Inflammatory macrophage treated with lipopolysaccharide for 4 hours (primary cell): ENCODE measurements at places on chromosomes 5 and 9.

DNA sequence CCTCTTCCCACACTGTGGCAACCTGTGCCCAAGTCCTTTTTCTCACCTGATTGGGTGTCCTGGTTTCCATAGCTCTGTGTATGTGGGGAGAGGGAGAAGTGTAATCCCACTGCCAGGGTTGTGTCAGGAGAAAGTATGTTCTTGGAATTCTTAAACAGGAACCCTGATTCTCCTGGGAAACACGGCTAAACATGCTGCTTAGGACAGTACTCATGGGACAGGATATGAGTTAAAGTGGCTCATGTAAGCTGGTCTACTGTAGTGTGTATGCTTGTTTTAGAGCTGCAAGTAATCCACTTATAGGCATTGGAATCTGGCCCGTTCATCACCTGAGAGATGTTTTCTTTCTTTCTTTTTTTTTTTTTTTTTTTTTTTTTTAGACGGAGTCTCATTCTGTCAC is 23.9 kb downstream of the ARHGEF28 start:
- DNase-seq = no peak

DNA sequence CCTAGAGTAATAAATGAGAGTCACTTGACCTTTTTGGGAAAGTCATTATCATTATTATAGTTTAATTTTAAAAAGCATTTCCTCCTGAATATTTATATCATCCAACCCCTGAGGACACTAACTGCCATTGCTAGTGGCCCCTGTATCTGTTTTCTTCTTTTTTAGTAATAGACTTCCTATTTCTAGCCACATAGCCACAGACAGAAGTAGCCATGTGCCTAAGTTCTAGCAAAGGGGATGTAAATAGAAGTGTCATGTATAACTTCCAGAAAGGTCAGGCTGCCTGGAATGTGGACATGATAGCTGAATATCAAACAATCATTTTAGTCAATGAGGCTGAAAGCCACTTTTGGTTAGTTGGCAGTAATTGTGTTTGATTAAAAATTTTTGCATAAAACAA is 37.5 kb upstream of the IQGAP2 start:
- DNase-seq = peak; percentile 34

DNA sequence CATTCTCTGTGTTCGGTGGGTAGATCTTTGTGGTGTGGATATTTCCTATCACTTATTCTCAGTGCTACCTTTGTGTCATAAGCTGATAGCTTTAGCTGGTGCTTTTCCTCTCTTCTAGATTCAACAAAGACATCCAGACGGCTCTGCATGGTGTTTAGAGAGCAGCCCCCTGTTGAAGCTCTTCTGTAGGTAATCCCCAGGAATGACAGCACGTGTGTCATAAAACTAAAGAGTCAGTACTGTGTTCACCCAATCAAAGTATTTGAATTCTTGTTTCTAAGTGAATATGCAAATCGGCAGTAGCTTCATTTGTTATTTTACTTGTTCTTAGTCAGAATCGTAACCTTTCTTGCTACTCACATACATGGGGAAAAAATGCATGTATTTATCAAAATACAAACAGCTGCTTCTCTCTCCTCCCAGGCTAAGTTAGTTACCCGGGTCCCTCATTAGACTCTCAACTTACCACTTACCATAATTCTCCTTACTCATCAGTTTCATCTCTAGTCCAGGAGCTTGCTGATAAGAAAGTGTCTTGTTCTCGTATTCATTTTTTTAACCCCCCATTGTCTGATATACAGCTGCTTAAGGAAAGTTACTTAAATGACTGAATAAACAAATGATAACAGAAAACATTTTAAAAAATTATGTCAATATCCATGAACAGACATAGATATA is 1696.0 kb upstream of the WWC1 start:
- DNase-seq = no peak

DNA sequence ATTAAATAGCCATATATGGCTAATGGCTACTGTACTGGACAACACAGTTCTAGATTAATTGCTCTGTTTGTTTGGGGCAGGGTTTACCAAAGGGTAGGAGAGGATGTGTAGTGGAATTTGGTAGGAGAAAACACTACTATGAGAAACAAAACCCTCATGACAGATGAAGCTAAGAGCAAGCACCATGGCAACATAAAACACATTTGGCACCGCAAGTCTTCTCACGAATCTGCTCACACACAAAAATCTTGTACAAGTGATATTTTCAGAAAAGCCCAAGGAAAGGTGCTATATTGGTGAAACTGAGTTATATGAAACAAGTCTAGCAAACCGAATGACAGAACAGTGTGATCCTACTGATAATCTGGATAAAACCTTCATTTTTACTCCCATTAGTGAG is 38.5 kb downstream of the CSF2 start:
- DNase-seq = no peak

DNA sequence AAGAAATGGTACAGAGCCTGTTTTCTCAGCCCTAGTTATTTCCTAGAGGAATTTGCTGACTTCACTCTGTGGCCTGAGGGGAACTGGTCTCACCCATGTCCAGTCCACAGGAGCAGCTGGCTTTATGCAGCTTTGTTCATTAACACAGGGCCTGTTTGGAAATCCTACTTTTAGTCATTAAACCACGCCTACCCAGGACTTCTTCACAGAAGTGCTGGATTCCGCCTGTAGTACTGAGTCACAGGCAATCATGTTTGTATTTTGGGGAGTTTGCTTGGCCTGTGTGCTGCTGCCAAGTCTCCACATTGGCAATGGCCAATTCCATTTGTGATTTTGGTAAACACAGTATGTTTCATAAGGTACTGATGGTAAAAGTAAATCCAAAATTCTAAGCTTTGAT is 52.8 kb downstream of the CTNND2 start:
- DNase-seq = no peak

GRCh38 chr5:115069087-115069968 is 100.4 kb downstream of the TRIM36 start:
- peak; percentile 29 for DNase-seq

- DNase-seq = no peak
Measured at GRCh38 chr5:163276466-163276865, 160.9 kb upstream of the CCNG1 start.

GRCh38 chr9:18238254-18238653 is 235.7 kb upstream of the ADAMTSL1 start:
- no peak for DNase-seq
